CD4-positive, alpha-beta T cell treated with Interleukin-4 for 1 hour (primary cell): ENCODE measurements at places on chromosomes 12 and 14.

DNA sequence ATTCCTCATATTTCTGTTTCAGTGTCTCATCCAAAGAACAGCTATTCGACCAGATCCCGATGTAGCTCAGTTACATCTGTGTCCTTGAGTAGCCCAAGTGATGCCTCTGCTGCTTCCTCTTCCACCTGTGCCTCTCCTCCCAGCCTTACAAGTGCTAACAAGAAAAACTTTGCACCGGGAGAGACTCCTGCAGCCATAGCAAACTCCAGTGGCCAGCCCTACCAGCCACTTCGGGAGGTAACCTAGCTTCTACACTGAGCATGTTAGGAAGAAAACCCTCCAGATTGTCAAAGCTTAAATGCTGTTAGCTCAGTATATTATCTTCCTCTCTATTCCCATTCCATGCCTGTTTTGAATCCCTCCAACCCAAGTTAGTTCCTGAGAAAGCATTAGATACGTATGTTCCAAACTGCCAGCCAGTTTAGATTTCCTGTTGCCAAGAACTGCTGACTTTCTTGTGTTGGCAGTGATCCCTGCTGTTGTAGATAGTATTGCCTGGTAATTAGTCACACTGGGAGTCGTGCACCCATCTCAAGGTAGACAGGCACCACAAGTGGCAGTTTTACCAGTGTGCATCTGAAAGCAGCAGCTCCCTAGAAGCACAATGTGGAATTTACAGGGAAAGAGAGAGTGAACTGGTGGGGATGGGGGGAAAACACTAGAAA is 14.0 kb upstream of the KCNH3 start:
- no peak for DNase-seq

GRCh38 chr14:94363151-94363624 is 25.2 kb downstream of the SERPINA1 start:
- no peak for DNase-seq

- DNase-seq: no peak
Measured at GRCh38 chr14:101706509-101707067, 54.9 kb upstream of the PPP2R5C start.

GRCh38 chr14:99566009-99566389 is 38.0 kb downstream of the CCDC85C start:
- DNase-seq: no peak

- no peak for DNase-seq
Measured at GRCh38 chr12:15199930-15200329, 21.3 kb downstream of the RERG start.
